SJSA1 (cell line): ENCODE measurements at places on chromosomes 1 and 21. TPM values are rescaled to one million over a fixed set of nuclear protein-coding genes. Genes with fewer than 3 reads are reported as not detected.

HHAT gene
- 2.9 and 10.0 TPM in 2 replicates for total RNA-seq

YOD1 gene
- 5.6 and 9.9 TPM in 2 replicates for total RNA-seq

KLHDC7A gene
- not detected in 2 replicates for total RNA-seq

KCNA10 gene
- not detected in 2 replicates for total RNA-seq

SAMSN1 gene
- not detected in 2 replicates for total RNA-seq

ZNF695 gene
- 3.0 and 10.4 TPM in 2 replicates for total RNA-seq

RASSF5 gene
- 2.7 and 3.3 TPM in 2 replicates for total RNA-seq

ESRRG gene
- not detected in 2 replicates for total RNA-seq

HUNK gene
- total RNA-seq: 13.6 and 17.7 TPM in 2 replicates

PCAT6 gene
- not detected in 2 replicates for total RNA-seq

AKR7A3 gene
- 0.21 and 0.53 TPM in 2 replicates for total RNA-seq

LCE2D gene
- not detected in 2 replicates for total RNA-seq

SAMD11 gene
- 232 and 256 TPM in 2 replicates for total RNA-seq

FAM89A gene
- 36.7 and 39.5 TPM in 2 replicates for total RNA-seq

GUCA2B gene
- not detected in 2 replicates for total RNA-seq

CYP4X1 gene
- not detected in 2 replicates for total RNA-seq

LEFTY1 gene
- total RNA-seq: not detected in 2 replicates

DPH5 gene
- total RNA-seq: 24.6 and 26.5 TPM in 2 replicates

CELA2B gene
- not detected in 2 replicates for total RNA-seq

PTGER3 gene
- 13.2 and 14.9 TPM in 2 replicates for total RNA-seq

GJA5 gene
- total RNA-seq: not detected in 2 replicates

CA6 gene
- total RNA-seq: not detected in 2 replicates

PGLYRP3 gene
- not detected in 2 replicates for total RNA-seq

CDK11B gene
- total RNA-seq: 14.8 and 23.8 TPM in 2 replicates

RNU1-1 gene
- total RNA-seq: under 0.01 and 294 TPM in 2 replicates

SELP gene
- not detected in 2 replicates for total RNA-seq

SLC45A1 gene
- total RNA-seq: 0.44 and 2.5 TPM in 2 replicates

PRDM15 gene
- total RNA-seq: 2.2 and 5.1 TPM in 2 replicates

RGSL1 gene
- total RNA-seq: not detected in 2 replicates

SERPINC1 gene
- 0.34 TPM in 1 of 2 replicates, not detected in the other for total RNA-seq

DPT gene
- total RNA-seq: not detected in 2 replicates

SZRD1 gene
- total RNA-seq: 97.4 and 141 TPM in 2 replicates

LRRC53 gene
- not detected in 2 replicates for total RNA-seq

TMEM125 gene
- not detected in 2 replicates for total RNA-seq

SH3BGR gene
- total RNA-seq: 5.2 and 104 TPM in 2 replicates

DAB1 gene
- not detected in 2 replicates for total RNA-seq

PRMT2 gene
- 114 and 126 TPM in 2 replicates for total RNA-seq

LRRC71 gene
- not detected in 2 replicates for total RNA-seq

FAM78B gene
- 0.11 TPM in 1 of 2 replicates, not detected in the other for total RNA-seq

LHX4 gene
- total RNA-seq: 4.6 and 6.4 TPM in 2 replicates

RGS1 gene
- total RNA-seq: not detected in 2 replicates
